ENCODE measurements at places on chromosomes 6 and 20.

DNA sequence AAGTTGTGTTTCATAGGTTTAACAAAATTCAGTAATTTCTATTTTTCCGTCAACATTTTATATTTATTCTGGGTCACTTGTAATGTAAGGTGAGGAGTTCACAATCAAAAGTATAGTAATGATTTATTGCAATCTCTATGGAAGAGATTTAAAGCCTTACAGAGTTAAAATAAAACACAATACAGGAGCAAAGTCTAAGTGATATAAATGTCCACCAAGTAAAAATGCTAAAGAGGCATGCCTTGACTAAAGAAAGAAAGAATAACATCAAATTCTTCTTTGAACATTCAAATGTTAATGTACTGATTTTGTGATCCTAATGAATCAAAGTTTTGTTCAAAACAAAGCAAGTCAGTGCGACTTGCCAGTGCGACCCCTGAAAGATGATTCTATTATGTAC, 61.5 kb downstream of the REPS1 start:
- no peak overlapping the region for H3K4me3 ChIP-seq
- H3K36me3 ChIP-seq: no peaks in the 10 kb centered on the region
- H3K27me3 ChIP-seq: no peaks in the 10 kb centered on the region
- DNase-seq: no peak
- no peak overlapping the region for H3K27ac ChIP-seq
- no peaks in the 10 kb centered on the region for H3K4me1 ChIP-seq

- H3K36me3 ChIP-seq: no peaks in the 10 kb centered on the region
- H3K27me3 ChIP-seq: no peaks in the 10 kb centered on the region
- no peak overlapping the region for H3K27ac ChIP-seq
These were observed 356.9 kb upstream of the MARCKS start for GRCh38 chr6:113500221-113500620.

GRCh38 chr6:154594496-154595198, 84.2 kb upstream of the CNKSR3 start:
- H3K36me3 ChIP-seq: no peaks in the 10 kb centered on the region
- H3K4me3 ChIP-seq: no peak overlapping the region
- DNase-seq: no peak
- H3K27me3 ChIP-seq: no peaks in the 10 kb centered on the region
- H3K4me1 ChIP-seq: no peaks in the 10 kb centered on the region
- H3K27ac ChIP-seq: no peak overlapping the region

- peaks cover 11% of the 10 kb centered on the region for H3K36me3 ChIP-seq
- no peaks in the 10 kb centered on the region for H3K27me3 ChIP-seq
- H3K27ac ChIP-seq: no peak overlapping the region
- DNase-seq: no peak
These were observed 73.3 kb downstream of the MAP3K4 start for GRCh38 chr6:161064915-161065314.

GRCh38 chr6:125529061-125529460, 220.4 kb upstream of the HEY2 start:
- no peaks in the 10 kb centered on the region for H3K36me3 ChIP-seq
- no peak for DNase-seq

- no peak for DNase-seq
- H3K27ac ChIP-seq: no peak overlapping the region
- H3K4me3 ChIP-seq: no peak overlapping the region
- H3K4me1 ChIP-seq: peaks cover 13% of the 10 kb centered on the region
These were observed 3.2 kb downstream of the HDAC2 start for GRCh38 chr6:113967777-113968176.

DNA sequence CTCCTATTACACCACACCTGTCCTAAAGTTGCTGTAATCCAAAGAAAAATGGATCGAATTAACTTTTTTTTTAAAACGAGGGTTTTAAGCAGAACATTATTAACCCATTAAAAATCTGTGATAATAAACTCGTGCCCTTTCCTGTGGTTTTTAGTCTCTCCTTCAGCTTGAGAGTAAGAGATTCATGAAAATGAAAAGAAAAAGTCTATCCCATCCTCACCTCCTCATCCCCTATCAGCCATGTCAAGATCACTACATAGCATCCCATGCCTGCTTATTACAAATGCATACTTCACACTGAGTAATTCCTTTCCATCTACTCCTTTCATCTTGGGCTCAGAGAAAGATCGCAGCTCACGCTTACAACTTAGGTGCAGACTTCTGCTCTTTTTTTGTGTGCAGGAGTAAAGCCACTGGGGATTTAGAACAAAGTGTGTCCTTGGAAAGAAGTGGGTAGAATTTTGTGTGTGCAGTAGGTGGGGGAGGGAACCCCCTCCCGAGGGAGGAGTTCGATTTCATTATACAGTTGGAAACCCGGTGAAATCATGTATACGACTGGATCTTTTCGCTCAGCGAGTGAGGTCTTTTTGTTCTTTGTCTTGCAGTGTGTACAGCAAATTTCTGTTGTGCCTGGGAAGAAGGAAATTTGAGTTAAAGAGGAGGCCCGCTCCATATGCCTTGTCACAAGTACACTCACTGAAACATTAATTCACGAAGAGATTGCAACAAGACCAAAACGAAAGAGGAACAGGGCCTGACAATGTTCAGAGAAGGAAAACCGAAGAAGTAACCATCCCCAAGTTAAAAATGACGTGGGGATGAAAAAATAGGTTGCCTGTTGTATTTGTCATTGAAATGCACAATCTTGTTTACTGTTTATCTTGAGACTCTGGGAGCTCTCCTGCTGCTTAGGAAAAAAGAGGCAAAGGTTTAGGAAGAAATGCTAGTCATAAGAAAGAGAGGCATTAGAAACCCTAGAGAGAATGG, 146.5 kb upstream of the ZNF217 start:
- H3K4me1 ChIP-seq: peaks cover 29% of the 10 kb centered on the region
- peak overlapping the region; percentile 45 for H3K4me3 ChIP-seq
- no peaks in the 10 kb centered on the region for H3K27me3 ChIP-seq
- peak overlapping the region; percentile 81 for H3K27ac ChIP-seq
- no peak for DNase-seq

GRCh38 chr6:10487668-10488327, 33.4 kb upstream of the GCNT2 start:
- no peaks in the 10 kb centered on the region for H3K4me1 ChIP-seq
- no peaks in the 10 kb centered on the region for H3K27me3 ChIP-seq
- H3K36me3 ChIP-seq: no peaks in the 10 kb centered on the region
- no peak overlapping the region for H3K27ac ChIP-seq
- no peak for DNase-seq
- H3K4me3 ChIP-seq: no peak overlapping the region

- H3K4me1 ChIP-seq: no peaks in the 10 kb centered on the region
- H3K27me3 ChIP-seq: no peaks in the 10 kb centered on the region
- H3K36me3 ChIP-seq: peaks cover 9% of the 10 kb centered on the region
- H3K4me3 ChIP-seq: no peak overlapping the region
- DNase-seq: no peak
These were observed 17.4 kb upstream of the AVP start for GRCh38 chr20:3101737-3102574.

- H3K27ac ChIP-seq: no peak overlapping the region
- H3K4me3 ChIP-seq: no peak overlapping the region
- DNase-seq: no peak
- no peaks in the 10 kb centered on the region for H3K27me3 ChIP-seq
These were observed 49.0 kb downstream of the HNF4A start for GRCh38 chr20:44404204-44405181.

DNA sequence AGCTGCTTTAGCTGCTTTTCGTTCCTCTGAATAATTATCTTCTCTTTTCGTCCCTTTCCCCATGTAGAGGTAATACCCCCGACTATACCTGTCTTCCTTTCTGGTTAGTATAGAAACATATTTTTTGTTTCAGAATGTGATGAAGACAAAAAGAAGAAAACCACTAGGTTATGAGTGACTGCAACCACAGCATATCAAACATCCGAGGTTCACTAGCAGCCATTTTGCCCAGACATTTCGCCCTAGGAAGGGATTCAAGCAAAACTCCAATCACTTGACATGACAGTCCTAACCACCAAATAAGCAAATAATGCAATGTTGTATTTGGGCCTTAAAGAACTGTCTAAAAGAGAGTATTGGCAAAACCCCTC, 9.4 kb downstream of the SNX5 start:
- peaks cover 41% of the 10 kb centered on the region for H3K4me1 ChIP-seq
- H3K36me3 ChIP-seq: peaks cover 27% of the 10 kb centered on the region
- no peak overlapping the region for H3K4me3 ChIP-seq
- DNase-seq: no peak

DNA sequence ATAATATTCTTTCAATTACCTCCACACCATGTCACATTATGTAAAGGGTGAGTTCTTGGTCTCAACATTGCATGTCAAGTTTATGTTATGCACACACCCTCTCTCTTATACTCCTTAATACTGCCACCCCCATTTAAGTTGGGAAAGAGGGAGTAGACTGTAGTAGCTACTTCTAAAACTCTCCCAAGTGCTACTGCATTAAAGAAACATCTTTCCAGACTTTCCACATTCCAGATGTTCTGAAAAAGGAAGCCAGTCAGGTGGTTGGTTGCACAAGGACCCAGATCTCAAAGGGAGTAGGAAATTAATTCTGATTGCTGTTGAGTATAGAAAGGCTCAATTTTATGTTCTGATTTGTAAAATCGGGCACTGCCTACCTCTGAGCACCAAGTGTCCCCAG, 419.5 kb downstream of the CD83 start:
- no peaks in the 10 kb centered on the region for H3K36me3 ChIP-seq
- H3K4me3 ChIP-seq: no peak overlapping the region
- H3K27me3 ChIP-seq: no peaks in the 10 kb centered on the region
- H3K4me1 ChIP-seq: no peaks in the 10 kb centered on the region

GRCh38 chr6:107345393-107345792, 114.0 kb downstream of the PDSS2 start:
- no peak for DNase-seq
- no peaks in the 10 kb centered on the region for H3K4me1 ChIP-seq
- H3K36me3 ChIP-seq: no peaks in the 10 kb centered on the region
- H3K27me3 ChIP-seq: no peaks in the 10 kb centered on the region
- no peak overlapping the region for H3K4me3 ChIP-seq

GRCh38 chr6:28565823-28566526, 40.3 kb downstream of the GPX5 start:
- no peaks in the 10 kb centered on the region for H3K27me3 ChIP-seq
- no peaks in the 10 kb centered on the region for H3K36me3 ChIP-seq
- no peaks in the 10 kb centered on the region for H3K4me1 ChIP-seq
- H3K27ac ChIP-seq: no peak overlapping the region

- DNase-seq: no peak
- H3K27ac ChIP-seq: no peak overlapping the region
- H3K4me1 ChIP-seq: peaks cover 16% of the 10 kb centered on the region
- no peaks in the 10 kb centered on the region for H3K36me3 ChIP-seq
These were observed 211.9 kb upstream of the CNR1 start for GRCh38 chr6:88377976-88378568.

DNA sequence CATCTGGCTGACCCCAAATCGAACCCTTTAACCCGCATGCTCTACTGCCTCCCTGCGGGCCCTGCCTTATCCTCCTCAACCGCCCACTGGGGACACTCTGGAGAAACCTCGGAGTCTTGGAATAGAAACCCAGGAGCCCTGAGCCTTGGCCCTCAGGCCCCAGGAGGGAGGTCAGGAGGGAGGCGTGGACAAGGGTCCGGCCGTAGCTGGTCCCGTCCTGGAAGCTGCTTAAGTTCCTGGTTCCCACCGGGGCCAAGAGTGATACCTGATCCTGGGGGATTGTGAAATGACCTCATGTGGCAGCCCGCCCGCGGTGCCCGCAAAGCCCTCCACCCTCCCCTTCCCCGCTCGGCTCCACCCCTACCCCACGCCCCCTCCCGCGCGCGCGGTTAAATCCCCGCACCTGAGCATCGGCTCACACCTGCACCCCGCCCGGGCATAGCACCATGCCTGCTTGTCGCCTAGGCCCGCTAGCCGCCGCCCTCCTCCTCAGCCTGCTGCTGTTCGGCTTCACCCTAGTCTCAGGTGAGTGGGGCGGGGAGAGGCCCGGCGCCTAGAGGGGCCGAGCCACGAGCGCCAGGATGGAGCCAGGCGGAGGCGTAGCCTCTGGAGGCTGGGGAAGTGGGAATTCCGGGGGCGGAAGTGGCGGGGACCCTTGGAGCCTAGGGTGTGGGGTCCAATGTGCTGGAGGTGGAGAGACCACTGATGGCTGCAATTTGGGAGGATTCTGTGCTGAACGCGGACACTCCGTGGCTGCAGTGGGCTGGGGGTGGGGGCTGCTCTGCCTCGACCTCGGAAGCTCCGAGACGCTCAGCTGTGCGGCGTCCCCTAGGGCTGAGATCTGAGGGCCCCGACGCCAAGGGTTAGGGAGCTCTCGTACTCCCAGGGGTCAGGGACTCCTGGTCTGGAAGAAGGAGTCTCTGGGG, at the start of gene WFDC2:
Gene WFDC2 (plus strand): TSS at position 418 of the 926 bp plus-strand sequence. CDS start 29 bp downstream, at position 447.
- no peaks in the 10 kb centered on the region for H3K36me3 ChIP-seq
- H3K27me3 ChIP-seq: no peaks in the 10 kb centered on the region
- H3K4me1 ChIP-seq: peaks cover 19% of the 10 kb centered on the region

DNA sequence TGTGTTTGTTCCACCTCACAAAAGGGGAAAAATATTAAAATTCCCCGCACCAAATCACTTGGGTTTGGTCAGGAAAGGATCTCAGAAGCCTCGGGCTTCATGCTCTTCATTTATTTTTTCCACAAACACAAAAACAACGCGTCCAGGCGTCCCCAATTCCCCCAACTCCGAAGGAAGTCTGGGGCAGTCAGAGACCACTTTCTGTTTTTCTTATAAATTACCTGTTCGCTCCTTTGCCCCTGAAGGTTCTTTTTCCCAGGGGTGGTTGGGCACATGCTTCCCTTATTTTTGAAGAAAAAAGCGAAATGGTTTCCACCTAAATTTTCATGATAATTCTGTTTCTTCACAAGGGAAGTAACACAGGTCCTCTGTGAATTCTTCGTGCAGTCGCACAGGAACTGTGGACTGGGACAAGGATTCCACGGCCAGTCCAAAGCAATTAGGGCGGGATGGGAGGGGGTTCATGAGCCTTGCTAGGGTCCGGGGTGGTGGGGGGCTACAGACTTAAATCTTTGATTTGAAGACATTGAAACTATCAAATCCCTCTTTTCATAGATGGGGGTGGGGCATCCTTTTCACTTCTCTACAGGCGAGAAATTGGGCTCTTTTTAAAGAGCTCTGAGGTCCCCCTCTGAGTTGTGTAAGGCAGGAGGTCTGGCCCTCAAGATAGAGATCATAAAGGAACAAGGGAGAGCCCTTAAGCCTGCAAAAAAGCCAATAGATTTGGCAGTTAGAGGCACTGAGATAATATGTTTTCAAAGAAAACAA, 30.5 kb upstream of the HFE start:
- no peak for DNase-seq
- no peaks in the 10 kb centered on the region for H3K27me3 ChIP-seq
- peak overlapping the region; percentile 43 for H3K4me3 ChIP-seq
- peaks cover 28% of the 10 kb centered on the region for H3K4me1 ChIP-seq

GRCh38 chr6:134609716-134610261, 291.9 kb upstream of the SGK1 start:
- H3K36me3 ChIP-seq: no peaks in the 10 kb centered on the region
- DNase-seq: no peak
- no peak overlapping the region for H3K4me3 ChIP-seq

- H3K4me3 ChIP-seq: peak overlapping the region; percentile 63
- H3K4me1 ChIP-seq: peaks cover 49% of the 10 kb centered on the region
- peak overlapping the region; percentile 100 for H3K27ac ChIP-seq
- DNase-seq: no peak
- H3K27me3 ChIP-seq: no peaks in the 10 kb centered on the region
- peaks cover 7% of the 10 kb centered on the region for H3K36me3 ChIP-seq
These were observed 725 bp downstream of the EEF1A1 start for GRCh38 chr6:73519926-73520687.

GRCh38 chr6:156419594-156419993, 357.6 kb upstream of the ARID1B start:
- no peaks in the 10 kb centered on the region for H3K27me3 ChIP-seq
- H3K27ac ChIP-seq: no peak overlapping the region
- no peak for DNase-seq
- no peaks in the 10 kb centered on the region for H3K4me1 ChIP-seq

- H3K27ac ChIP-seq: no peak overlapping the region
- no peaks in the 10 kb centered on the region for H3K36me3 ChIP-seq
- H3K4me3 ChIP-seq: no peak overlapping the region
- no peak for DNase-seq
- H3K4me1 ChIP-seq: no peaks in the 10 kb centered on the region
These were observed 122.8 kb upstream of the MAFB start for GRCh38 chr20:40811660-40812414.

Data from esophagus squamous epithelium (tissue), 5 donors.